Activated CD4-positive, alpha-beta T cell treated with anti-CD3 and anti-CD28 coated beads, Interleukin-2, amount 10 ng/mL, durations not matched to agents 7 days and 5 days (primary cell): ENCODE measurements at places on chromosomes 6 and 20. TPM values are rescaled to one million over a fixed set of nuclear protein-coding genes. Genes with fewer than 3 reads are reported as not detected.

RTF2 gene
- total RNA-seq: 107 TPM

MAS1 gene
- total RNA-seq: not detected

DNA sequence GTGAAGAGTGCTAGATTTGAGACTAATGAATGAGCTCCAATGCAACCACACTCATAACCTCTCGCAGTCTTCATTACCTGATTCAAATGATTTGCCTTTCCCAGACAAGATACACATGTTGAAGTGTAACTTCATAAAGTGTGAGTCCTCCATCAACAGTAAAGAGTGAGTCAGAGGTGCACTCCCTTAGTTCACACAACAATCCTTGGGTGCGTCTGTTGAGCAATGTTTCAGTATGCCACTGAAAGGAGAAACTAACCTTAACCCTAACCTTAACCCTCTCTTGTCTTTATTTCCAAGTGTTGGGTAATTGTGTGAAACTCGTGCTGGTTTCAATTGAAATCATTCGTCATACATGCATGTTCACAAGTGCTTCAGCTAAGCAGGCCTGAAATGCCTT, 21.0 kb upstream of the RIN2 start:
- H3K36me3 ChIP-seq: no peaks in the 10 kb centered on the region
- no peak for DNase-seq
- no peak overlapping the region for H3K27ac ChIP-seq

DNA sequence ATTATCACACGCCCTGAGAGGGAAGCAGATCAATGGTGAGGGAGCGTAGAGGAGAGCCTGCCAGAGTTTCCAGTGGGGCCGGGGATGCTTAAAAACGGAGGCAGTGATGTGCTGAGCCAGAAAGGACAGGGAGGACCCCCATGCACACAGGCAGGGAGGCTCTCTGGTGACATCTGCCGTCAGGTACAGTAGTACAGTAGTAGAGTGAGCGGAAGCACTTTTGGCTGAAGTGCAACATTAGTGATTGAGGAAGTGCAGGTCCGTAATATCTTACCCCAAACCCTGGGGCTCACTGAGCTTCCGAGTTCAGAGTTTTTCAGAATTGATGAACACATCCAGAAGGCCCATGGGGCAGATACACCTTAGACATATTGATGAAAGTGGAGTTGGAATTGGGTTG, 42.1 kb downstream of the GFRA4 start:
- no peak overlapping the region for H3K27ac ChIP-seq
- no peaks in the 10 kb centered on the region for H3K36me3 ChIP-seq
- no peak overlapping the region for H3K4me3 ChIP-seq

DNA sequence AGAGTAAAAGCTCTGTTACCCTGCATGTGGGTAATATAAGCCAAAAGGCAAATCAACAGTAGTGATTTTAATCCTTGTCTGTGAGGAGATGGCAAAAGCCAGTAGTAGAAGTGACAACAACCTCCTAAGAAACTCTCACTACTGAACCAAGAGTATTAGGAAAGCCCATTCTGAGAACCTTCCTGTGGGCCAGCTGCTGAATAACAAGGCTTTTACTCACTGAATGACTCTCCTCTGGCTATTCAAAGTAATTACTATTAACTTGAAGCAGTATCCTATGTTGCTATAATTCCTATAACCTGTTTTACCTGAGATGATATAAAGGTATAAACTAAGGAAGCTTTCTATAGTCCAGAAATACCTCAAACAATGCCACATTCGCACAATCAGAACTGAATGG, 55.1 kb downstream of the CHD6 start:
- no peak for DNase-seq
- H3K4me3 ChIP-seq: no peak overlapping the region
- no peak overlapping the region for H3K27ac ChIP-seq
- H3K4me1 ChIP-seq: peaks cover 6% of the 10 kb centered on the region
- peaks cover 15% of the 10 kb centered on the region for H3K36me3 ChIP-seq

- peaks cover 5% of the 10 kb centered on the region for H3K36me3 ChIP-seq
- no peak for DNase-seq
- H3K4me1 ChIP-seq: peaks cover 24% of the 10 kb centered on the region
- no peak overlapping the region for H3K4me3 ChIP-seq
- peak overlapping the region; percentile 89 for H3K27ac ChIP-seq
Observed at GRCh38 chr6:167046861-167047495, 47.8 kb downstream of the CEP43 start.

DNA sequence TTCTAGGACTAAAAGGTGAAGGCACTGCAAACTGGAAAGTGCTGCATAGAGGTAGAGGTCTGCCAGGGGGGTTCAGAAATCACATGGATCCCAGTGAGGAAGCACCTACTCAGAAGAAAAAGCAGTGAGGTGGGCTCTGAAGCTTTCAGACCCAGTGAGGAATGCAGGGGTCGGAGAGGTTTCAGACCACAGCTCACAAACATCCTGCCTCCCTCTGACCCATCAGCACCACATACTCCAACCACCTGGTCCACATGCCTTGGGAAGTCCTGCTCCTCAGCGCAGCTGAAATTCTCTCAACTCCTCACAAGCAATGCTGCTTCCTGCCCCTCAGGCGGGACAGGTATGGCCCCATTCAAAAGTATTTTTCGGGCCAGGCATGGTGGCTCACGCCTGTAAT, 20.2 kb downstream of the MRPL14 start:
- no peak for DNase-seq
- peaks cover 25% of the 10 kb centered on the region for H3K36me3 ChIP-seq
- no peak overlapping the region for H3K27ac ChIP-seq

- H3K27me3 ChIP-seq: no peaks in the 10 kb centered on the region
- H3K36me3 ChIP-seq: no peaks in the 10 kb centered on the region
- H3K27ac ChIP-seq: no peak overlapping the region
- DNase-seq: no peak
- no peak overlapping the region for H3K4me3 ChIP-seq
Observed at GRCh38 chr20:14673164-14673563, 335.8 kb upstream of the FLRT3 start.

- H3K4me3 ChIP-seq: no peak overlapping the region
- H3K36me3 ChIP-seq: no peaks in the 10 kb centered on the region
- peaks cover 7% of the 10 kb centered on the region for H3K4me1 ChIP-seq
- DNase-seq: no peak
Observed at GRCh38 chr20:1245578-1245977, 19.7 kb downstream of the RAD21L1 start.

GRCh38 chr6:13883966-13884365, 40.8 kb upstream of the RNF182 start:
- H3K4me1 ChIP-seq: no peaks in the 10 kb centered on the region
- H3K27ac ChIP-seq: no peak overlapping the region
- no peaks in the 10 kb centered on the region for H3K27me3 ChIP-seq
- no peak for DNase-seq
- H3K4me3 ChIP-seq: no peak overlapping the region
